ENCODE measurements at places on chromosomes 7 and 10.

GRCh38 chr7:105210721-105211205, 178.0 kb downstream of the SRPK2 start:
- no peak for DNase-seq

DNA sequence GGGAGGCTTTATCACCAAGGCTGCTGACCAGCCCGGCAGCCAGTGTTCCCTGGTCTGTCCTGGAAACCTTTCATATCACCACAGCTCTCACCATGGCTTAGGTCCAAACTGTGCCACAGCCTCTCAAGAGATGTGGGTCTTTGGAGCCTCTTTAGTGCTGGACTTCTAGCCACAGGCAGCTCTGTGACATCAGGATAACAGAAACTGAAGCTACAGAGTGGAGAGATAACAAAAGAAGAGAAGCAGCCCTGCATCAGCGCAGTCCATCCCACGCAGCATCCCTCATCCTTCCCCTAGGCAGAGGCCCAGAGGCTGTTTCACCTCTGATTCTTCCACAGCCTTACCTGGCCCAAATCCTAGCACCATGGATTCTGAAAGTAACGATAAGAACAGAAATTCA, 187.9 kb upstream of the KMT2E start:
- DNase-seq, result no peak

GRCh38 chr10:69123306-69123746, 652 bp upstream of the VPS26A start:
- DNase-seq, result no peak

DNA sequence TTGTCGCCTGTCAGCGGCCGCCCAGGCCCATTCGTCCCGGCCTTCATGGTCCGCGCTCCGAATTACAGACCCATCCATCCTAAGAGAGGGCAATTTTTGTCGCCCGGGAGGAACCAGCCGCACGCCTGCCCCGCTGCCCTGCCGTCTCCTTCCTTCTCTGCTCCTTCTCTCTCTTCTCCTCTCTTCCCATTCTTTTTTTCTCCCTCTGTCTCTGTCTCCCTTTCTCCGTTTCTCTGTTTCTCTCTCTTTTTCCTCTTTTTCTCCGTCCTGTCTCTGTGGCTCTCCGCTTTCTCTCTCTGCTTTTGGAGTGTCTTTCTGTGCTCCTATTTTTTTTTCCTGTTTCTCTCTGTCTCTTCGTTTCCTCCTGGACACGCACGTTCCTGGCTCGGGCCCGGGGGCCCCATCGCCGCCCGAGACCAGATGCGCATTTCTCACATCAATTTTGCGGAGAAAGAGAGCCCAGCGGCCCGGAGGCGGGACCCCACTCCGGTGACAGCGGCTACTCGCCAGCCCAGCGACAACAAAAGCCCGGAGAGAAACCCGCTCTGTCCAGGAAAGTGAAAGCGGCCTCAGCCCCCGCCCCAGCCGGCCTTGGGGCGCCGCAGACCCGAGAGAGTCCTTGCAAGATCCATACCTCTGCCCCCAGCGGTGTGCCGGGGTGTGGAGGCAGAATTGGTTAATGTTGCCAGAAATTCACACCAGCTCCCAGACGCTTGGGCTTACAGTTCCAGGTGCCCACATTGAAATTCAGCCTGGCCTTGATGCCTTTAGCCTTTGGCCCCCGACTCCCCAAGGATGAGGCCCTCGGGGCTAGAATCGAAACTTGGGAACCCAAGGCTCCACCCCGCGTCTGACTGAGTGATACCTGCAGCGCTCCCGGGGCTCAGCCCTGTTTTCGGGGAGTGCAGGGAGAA, 4.1 kb downstream of the LBX1 start:
- DNase-seq, result no peak

GRCh38 chr10:71520042-71520441, 123.3 kb downstream of the CDH23 start:
- DNase-seq, result no peak

DNA sequence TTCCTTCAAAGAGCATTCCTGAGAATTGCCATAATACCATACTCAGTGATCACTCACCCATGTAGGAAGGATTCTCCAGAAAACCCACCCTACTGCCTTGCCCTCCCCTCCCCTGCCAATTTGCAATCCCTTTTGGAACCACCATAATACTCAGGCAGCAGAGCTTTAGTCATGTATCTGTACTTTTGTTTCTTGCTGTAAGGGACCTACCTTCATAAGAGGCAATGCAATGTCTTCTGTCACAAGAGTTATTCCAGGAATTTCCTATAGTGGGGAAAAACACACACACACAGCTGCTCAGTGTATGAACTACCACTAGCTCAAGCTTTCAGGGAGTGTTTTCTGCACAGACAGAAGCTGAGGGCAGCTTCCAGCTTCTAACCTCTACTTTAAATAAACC, 67.0 kb downstream of the GSAP start:
- DNase-seq, result no peak

GRCh38 chr10:30098629-30099028, 39.2 kb upstream of the JCAD start:
- no peak for DNase-seq

GRCh38 chr10:112532189-112532588, 85.2 kb downstream of the VTI1A start:
- DNase-seq, result no peak

DNA sequence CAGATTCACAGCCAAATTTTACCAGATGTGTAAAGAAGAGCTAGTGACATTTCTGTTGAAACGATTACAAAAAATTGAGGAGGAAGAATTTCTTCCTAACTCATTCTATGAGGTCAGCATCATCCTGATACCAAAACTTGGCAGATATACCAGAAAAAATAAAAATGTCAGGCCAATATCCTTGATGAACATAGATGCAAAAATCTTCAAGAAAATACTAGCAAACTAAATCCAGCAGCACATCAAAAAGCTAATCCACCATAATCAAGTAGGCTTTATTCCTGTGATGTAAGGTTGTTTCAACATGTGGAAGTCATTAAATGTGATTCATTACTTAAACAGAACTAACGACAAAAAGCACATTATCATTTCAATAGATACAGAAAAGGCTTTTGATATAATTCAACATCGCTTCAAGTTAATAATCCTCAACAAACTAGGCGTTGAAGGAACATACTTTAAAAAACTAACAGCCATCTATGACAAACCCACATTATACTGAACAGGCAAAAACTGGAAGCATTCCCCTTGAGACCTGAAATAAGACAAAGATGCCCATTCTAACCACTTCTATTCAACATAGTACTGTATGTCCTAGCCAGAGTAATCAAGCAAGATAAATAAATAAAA, 807.7 kb upstream of the ZWINT start:
- DNase-seq, result no peak

DNA sequence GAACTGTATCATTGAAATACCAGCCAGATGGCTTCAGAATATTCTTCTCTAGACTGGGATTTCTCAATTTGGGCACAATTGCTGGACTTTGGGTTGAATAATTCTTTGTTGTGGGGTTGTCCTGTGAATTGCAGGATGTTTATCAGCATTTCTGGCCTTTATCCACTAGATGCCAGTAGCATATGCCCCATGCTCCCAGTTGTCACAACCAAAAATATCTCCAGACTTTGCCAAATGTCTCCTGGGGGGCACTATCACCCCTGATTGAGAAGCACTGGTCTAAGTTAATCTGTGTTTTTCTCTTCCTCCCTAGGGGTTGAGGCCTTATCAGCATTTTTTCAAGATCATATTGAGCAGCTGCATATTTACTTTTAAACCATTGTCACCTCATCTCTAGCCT, 204.9 kb upstream of the SP8 start:
- DNase-seq, result no peak

GRCh38 chr7:18421297-18422002, 74.1 kb upstream of the HDAC9 start:
- DNase-seq, result no peak

DNA sequence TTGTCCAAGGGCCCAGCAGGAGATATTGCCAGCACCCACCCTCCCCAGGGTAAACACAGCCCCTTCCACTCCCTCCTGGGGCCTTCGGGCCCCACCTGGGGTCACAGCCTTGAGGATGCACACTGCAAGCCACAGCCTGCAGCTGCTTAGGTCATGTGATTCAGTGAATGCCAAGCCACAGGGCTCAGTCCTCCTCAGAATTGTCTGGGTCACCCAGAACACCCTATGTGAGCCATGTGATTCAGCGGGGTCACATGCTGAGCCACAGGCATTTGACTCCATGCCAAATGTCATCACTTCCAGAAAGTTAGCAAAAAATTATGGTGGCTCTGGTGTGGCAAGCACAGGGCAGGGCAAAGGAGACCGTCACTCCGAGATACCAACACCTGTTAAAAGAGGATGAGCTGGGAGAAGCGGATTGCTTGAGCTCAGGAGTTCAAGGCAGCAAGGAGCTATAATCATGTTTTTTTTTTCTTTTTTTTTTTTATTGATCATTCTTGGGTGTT, 17.2 kb upstream of the PSAP start:
- no peak for DNase-seq

GRCh38 chr10:126027692-126028091, 131.3 kb downstream of the FANK1 start:
- DNase-seq, result no peak

DNA sequence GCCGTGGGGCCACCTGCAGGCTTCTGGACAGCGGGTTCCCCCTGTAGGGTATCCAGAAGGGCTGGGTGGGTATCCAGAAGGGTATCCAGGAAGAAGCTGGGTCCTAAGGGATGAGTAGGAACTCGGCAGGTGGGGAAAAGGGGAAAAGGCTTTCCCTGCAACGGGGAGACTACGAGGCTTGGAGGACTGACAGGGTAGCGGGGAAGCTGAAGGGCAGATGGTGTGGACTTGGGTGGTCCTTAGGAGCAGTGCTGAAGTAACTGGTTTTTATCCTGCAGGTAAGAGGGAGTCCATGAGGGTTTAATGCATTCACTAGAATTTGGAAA, 525 bp downstream of the UBE2D4 start:
- DNase-seq, result no peak

DNA sequence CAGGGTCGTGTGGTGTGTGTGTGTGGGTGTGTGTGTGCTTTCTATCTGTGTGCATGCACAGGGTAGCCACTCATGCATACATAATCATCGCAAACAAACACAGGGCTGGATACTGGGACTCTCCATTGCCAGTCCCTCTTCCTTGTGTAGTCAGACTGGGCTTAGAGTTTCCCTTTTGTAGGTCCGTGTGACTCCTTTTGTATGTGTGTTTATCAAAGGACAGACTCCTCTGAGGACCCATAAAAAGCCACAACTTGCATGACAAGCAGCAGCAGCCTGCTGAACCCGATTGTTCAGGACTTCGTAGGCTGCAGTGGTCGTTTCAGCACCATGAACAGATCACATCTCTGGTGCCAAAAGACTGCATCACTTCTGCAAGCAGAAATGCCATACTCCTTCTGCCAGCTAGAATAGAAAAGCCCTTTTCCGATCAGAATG, 895 bp downstream of the VSTM2A start:
- no peak for DNase-seq

- no peak for DNase-seq
Observed at GRCh38 chr10:90917968-90918318, 2.9 kb downstream of the ANKRD1 start.

- peak; percentile 28 for DNase-seq
Observed at GRCh38 chr7:6422926-6423632, 24.7 kb downstream of the DAGLB start.

- no peak for DNase-seq
Observed at GRCh38 chr10:51389415-51390321, 309.7 kb downstream of the CSTF2T start.

GRCh38 chr7:7306231-7306630, 123.9 kb downstream of the C1GALT1 start:
- no peak for DNase-seq

GRCh38 chr7:142434666-142435167, 176.9 kb upstream of the PRSS58 start:
- no peak for DNase-seq

DNA sequence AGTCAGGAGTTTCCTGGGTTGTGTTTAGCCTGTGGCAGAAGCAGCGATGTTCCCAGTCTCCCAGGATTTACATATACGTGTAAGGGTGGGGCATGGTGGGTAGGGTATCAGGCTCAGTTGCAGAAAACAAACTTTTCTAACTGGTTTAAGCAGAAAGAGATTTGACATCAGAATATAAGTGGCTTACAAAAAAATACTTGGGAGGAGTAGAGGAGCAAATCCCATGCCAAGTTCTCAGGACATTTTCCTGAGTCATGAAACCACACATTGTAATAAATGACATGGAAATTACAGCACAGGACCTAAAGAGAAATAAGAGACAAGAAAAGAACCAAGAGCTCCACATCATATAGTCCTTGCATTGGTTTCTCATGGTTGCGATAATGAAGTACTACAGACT, 26.2 kb upstream of the FRMD4A start:
- no peak for DNase-seq

- DNase-seq, result no peak
Observed at GRCh38 chr10:116178086-116178605, 94.9 kb downstream of the GFRA1 start.
